NCI-H2081 (cell line): ENCODE measurements at places on chromosomes 2 and 18.

DNA sequence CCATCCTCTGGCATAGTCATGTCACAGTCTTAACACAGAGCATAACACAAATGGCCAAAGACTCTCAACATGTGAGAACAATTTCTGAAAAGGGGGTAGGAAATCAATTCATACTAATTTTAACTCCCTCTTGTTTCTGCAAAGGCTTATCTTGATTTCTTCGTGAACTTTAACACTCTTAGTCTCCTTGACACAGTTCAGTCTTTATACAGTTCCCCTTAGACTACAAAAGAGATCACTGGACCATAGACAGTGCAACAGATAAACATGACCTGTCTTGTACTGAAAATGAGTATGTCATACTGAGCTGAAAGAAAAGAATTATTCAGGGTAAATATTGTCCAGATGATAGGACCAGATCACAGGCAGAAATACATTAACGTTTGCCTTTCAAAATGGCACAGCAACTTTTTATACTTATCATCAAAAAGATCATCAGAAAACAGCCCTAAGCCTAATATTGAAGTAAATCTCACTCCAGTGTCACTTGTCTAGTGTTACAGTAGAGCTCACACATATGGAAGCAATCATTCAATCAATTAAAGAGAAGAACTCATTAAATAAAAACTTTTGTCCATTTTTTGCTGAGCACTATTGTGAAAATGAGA is 56.4 kb upstream of the VRK2 start:
- no peak for DNase-seq

DNA sequence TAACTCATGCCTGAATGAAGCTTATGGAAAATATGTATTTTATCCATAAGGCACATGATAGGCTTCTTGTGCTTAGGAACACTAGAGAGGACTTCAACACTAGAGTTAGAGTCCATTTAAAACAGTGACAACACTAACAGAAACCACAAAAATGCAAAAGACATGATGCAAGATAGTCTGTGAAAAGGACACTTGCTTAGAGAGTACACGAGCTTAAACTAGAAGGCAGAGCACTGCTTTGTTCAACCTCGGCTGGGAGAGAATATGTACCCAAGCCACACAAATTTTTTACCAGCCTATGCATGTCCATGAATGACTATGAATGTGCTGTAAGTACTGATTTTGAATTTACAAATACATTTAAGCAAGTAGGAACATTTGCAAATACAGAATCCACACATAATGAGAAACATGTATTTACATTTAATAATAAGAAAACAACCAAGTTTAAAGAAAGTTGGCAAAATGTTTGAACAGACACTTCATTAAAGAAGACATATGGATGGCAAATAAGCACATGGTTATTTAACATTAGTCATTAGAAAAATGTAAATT is 130.6 kb downstream of the SPOPL start:
- no peak for DNase-seq

DNA sequence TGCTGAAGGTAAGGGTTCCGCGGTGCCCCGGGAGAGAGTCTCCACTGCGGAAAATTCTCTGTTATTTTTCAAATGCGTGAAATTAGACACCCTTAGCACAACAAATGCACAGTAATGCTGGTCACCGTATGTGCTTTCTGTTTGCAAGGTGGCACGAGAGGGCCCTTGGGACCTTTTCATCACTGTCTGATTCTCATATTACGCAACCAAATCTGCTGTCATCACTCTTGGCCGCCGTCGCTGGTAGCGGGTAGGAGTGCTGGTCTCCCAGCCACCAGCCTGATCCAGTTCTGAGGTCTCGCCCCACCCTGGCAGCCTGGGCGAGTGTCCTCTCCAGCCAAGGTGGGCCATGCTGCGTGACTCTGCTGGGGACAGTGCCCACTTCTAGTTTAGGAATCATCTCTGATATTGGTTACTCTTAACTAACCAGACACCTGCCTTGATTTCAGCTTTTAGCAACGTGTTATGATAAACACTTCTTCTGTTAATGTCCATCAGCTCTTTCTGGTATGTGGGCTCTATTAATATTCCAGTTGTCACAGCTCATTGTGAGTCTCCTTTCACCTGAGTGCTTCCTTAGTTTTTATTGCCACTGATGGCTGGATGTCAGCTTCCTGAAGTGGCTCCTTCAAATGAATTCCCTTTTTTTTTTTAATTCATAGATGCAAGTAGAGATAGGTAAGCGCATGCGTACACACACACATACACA is 199.4 kb downstream of the GBX2 start:
- DNase-seq: no peak

- DNase-seq: no peak
Measured at GRCh38 chr2:22894761-22895160, 490.2 kb upstream of the KLHL29 start.

GRCh38 chr2:127401757-127402695 is 14.3 kb upstream of the MAP3K2 start:
- DNase-seq: no peak

DNA sequence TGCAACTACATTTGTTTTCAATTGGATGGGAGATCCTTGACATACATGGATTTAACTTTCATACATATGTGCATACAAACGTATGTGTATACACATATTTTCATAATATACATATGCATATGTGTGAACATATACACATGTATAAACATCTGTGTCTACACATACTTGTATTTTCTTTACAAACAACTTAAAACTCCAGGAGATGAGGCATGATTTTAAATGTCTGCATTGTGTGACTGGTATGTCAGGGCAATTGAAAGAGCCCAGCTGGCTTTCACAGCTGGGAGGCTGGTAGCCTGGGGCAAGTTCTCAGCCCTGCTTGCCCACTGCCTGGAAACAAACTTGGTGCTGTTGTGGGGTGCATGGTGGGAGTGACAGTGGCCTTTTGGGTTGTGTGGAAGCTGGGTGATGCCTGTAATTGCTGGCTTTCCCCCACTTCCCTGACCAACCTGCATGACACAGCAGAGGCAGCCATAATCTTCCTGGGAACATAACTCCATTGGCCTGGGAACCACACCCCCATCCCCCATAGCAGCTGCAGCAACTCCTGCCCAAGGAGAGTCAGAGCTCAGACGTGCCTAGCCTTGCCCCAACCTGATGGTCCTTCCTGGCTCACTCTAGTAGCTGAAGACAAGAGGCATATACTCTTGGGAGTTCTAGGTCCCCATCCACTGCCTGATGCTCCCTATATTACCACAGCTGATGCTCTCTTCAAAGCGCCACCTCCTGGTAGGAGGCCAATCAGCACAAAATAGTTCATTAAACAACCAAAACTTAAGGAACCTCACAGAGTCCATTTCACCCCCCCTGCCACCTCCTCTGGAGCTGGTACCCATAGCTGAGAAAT is 158.3 kb downstream of the CERS6 start:
- no peak for DNase-seq

- DNase-seq: no peak
Measured at GRCh38 chr2:96697476-96697875, 42.4 kb downstream of the LMAN2L start.

DNA sequence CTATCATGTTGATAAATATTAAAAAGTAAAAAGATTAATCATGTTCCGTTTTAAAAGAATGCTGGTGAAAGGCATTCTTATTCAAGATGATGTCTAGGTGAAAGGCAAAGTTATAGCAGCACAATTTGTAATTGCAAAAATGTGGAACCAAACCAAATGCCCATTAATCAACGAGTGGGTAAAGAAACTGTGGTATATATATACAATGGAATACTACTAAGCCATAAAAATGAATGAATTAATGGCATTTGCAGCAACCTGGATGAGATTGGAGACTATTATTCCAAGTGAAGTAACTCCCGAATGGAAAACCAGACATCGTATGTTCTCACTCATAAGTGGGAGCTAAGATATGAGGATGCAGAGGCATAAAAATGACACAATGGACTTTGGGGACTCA is 286.4 kb downstream of the ARHGAP15 start:
- no peak for DNase-seq

DNA sequence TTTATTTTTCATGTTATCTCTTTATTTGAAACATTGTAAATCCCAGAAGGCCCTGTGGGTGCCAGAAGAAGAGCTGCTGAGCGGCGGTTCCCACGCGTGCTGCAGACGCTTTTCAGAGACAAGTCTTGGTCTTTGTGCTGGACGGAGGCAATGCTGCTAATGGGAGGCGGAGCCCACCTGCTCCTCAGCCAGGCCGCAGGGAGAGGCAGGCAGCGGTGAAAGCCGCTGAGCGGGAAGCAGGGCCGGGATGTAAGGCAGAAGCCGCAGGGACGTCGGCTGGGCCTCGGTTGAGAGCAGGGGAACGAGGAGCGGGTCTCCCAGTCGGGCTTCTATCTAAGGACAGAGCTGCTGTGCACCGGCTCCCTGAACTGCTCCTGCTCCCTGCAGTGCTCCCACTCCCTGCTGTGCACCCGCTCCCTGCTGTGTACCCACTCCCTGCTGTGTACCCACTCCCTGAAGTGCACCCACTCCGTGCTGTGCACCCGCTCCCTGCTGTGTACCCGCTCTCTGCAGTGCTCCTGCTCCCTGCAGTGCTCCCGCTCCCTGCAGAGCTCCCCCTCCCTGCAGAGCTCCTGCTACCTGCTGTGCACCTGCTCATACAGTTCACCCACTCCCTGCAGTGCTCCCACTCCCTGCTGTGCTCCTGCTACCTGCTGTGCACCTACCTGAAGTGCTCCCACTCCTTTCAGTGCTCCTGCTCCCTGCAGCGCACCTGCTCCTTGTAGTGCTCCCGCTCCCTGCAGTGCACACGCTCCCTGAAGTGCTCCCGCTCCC is 16.4 kb downstream of the TMEM18 start:
- DNase-seq: no peak

GRCh38 chr2:45750001-45750400 is 98.5 kb downstream of the PRKCE start:
- DNase-seq: no peak

DNA sequence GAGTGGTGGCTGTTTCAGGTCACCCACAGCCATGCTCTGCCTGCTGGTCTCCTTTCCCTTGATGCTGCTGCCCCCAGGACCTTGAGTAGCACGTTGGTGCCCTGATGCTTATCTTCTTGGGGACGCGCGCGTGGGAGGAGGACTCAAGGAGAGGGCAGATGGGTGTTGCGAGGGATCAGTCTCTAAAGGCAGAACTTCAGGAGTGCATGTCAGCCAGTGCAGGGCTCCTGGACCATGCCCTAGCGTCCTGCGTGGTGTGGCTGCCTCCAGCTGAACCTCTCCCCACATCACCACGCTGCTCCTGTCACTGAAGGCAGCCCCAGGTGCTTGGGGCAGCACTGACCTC is 62.5 kb upstream of the GLI2 start:
- DNase-seq: no peak

DNA sequence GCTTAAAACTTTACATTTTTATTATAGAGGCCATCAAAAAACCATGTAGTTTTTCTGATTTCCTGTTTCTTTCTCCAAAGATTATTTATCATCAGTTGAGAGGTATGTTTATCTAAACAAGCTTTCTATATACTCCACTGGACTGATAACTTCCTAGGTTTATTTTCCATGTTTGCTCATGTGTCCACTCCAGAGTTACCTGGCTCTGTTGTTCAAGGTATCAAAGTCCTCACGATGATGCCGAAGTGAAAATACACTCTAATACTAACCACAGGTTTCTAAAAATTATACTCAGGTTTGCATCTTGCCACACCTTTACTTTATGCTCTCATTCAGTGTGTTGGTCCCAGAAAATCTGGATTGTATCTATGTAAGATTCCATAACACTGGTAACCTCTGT is 287.9 kb upstream of the GULP1 start:
- no peak for DNase-seq

- no peak for DNase-seq
Measured at GRCh38 chr2:102784940-102785339, 23.1 kb downstream of the TMEM182 start.
